ENCODE measurements at places on chromosomes 5 and 9. TPM values are rescaled to one million over a fixed set of nuclear protein-coding genes. Genes with fewer than 3 reads are reported as not detected.

The RPS14 gene
- polyA plus RNA-seq = 11,694 TPM

The DMRTA1 gene
- polyA plus RNA-seq = not detected

GRCh38 chr5:175738126-175738525, 80.3 kb downstream of the HRH2 start:
- H3K27me3 ChIP-seq = peaks cover 37% of the 10 kb centered on the region
- no peak for DNase-seq
- H3K4me1 ChIP-seq = no peaks in the 10 kb centered on the region
- no peaks in the 10 kb centered on the region for H3K36me3 ChIP-seq
- no peak overlapping the region for H3K27ac ChIP-seq

GRCh38 chr5:113271015-113271414, 163.8 kb downstream of the TSSK1B start:
- no peak overlapping the region for H3K27ac ChIP-seq
- no peaks in the 10 kb centered on the region for H3K27me3 ChIP-seq
- peaks cover 29% of the 10 kb centered on the region for H3K4me1 ChIP-seq
- H3K36me3 ChIP-seq = no peaks in the 10 kb centered on the region
- no peak overlapping the region for H3K4me3 ChIP-seq

GRCh38 chr9:25678147-25678666, at the start of gene TUSC1:
Gene TUSC1, minus strand, starts transcription at chr9:25678444. Its CDS starts 132 bp downstream, at chr9:25678312.
- no peak for DNase-seq
- H3K4me1 ChIP-seq = peaks cover 7% of the 10 kb centered on the region
- H3K4me3 ChIP-seq = peak within 1 kb of the TSS; percentile 56
- no peak within 1 kb of the TSS for H3K27ac ChIP-seq

DNA sequence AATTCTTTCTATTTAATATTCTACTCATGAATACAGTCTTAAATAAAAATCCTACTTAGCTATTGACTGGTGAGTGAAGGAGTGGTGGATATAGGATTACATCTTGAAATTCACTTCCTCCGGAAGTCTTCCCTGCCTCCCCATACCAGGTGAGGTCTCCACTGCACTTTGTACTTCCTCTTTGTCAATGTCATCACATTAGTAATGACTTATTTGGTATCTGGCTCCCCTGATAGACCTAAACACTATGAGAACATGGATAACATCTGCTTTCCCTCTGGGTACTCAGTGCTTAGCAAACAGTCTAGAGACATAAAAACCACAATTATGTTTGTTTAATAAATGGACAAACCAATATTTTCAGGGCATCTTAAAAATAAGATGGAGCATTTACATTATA, 532.1 kb downstream of the PDE4D start:
- H3K27ac ChIP-seq = no peak overlapping the region
- no peak for DNase-seq
- no peaks in the 10 kb centered on the region for H3K36me3 ChIP-seq

DNA sequence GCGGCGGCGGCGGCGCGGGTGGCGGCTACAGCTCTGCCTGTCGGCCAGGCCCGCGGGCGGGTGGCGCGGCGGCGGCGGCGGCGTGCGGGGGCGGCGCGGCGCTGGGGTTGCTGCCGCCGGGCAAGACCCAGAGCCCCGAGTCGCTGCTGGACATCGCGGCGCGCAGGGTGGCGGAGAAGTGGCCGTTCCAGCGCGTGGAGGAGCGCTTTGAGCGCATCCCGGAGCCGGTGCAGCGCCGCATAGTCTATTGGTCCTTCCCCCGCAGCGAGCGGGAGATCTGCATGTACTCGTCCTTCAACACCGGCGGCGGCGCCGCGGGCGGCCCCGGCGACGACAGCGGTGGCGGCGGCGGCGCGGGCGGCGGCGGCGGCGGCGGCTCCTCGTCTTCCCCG, 296 bp downstream of the ZSWIM6 start:
- peaks cover 8% of the 10 kb centered on the region for H3K27me3 ChIP-seq
- peak overlapping the region; percentile 97 for H3K4me3 ChIP-seq

- no peaks in the 10 kb centered on the region for H3K27me3 ChIP-seq
- no peak overlapping the region for H3K4me3 ChIP-seq
- no peaks in the 10 kb centered on the region for H3K36me3 ChIP-seq
- H3K4me1 ChIP-seq = no peaks in the 10 kb centered on the region
- H3K27ac ChIP-seq = no peak overlapping the region
- DNase-seq = no peak
These were observed 339.8 kb upstream of the RGMB start for GRCh38 chr5:98433673-98434072.

GRCh38 chr9:97046228-97046627, 7.3 kb upstream of the CTSV start:
- no peak overlapping the region for H3K27ac ChIP-seq
- peaks cover 29% of the 10 kb centered on the region for H3K27me3 ChIP-seq
- H3K4me1 ChIP-seq = no peaks in the 10 kb centered on the region
- no peaks in the 10 kb centered on the region for H3K36me3 ChIP-seq

DNA sequence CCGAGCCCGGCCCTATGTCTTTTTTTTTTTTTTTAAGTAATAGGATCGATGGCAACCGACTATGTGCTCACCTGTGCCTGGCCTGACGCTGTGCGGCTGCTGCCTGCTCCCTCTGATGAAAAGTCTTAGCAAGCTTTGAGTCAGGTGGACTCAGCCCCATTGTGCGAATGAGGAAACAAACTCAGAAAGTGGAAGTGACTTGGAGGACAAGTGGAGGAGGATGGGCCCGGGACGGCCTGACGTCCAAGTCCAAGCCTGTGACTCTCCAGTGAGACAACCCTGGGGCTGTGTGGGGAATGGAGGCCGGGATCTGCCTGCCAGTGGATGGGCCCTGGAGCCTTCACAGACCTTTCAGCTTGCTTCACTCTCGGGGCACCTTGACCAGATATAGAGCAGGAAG, 57.9 kb downstream of the EXD3 start:
- no peaks in the 10 kb centered on the region for H3K4me1 ChIP-seq
- DNase-seq = no peak
- no peaks in the 10 kb centered on the region for H3K27me3 ChIP-seq
- peaks cover under 1% of the 10 kb centered on the region for H3K36me3 ChIP-seq
- no peak overlapping the region for H3K4me3 ChIP-seq

DNA sequence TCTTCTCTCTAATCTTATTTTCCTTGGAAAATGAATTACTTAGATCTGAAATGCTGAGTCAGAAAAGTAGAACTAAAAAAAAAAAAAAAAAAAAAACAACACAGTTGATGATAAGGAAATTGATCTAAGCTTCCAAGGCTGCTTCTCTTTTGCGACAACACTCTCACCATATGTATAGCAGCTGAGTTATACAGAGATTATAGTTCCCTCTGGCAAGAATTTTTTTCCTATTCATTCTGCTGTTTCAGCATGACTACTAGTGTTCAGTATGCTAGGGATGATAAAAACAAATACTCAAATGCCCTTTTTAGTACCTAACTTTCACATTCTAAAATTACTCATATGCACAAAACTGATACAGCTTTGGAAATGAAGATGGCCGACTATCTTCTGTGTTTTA, 267.3 kb downstream of the MLLT3 start:
- H3K4me1 ChIP-seq = peaks cover 22% of the 10 kb centered on the region
- H3K36me3 ChIP-seq = peaks cover 22% of the 10 kb centered on the region
- DNase-seq = no peak
